ENCODE measurements at places on chromosomes 12 and 14. TPM values are rescaled to one million over a fixed set of nuclear protein-coding genes. Genes with fewer than 3 reads are reported as not detected.
A peak's percentile ranks its signal among the peaks of the same experiment; 100 is the strongest.

The ACOT4 gene
- total RNA-seq, result 0.57 TPM

The ETFBKMT gene
- total RNA-seq, result 0.37 TPM

The GALNT16 gene
- total RNA-seq, result not detected

The P2RX2 gene
- total RNA-seq, result not detected

DNA sequence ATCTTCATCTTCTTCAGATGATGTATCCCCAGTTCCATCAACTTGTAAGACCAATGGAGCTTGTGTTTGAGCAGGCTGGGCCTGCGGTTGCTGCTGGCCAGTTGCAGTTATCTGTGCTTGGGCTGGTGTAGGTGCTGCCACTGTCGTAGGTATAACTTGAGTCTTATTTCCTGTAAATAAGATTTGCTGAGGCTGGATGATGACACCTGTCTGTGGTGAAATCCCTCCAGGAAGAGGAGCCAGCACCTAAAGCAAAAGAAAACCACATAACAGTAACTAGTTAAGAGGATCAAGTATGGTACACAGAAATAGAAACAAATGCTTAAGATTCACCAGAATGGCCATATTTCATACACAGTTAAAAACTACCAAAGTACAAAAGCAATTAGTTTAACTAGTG lies 28.2 kb downstream of the GTF2A1 start:
- H3K27me3 ChIP-seq, result no peaks in the 10 kb centered on the region
- peaks cover 43% of the 10 kb centered on the region for H3K4me1 ChIP-seq
- peak overlapping the region; percentile 55 for H3K4me3 ChIP-seq

- H3K36me3 ChIP-seq, result no peaks in the 10 kb centered on the region
- H3K4me3 ChIP-seq, result no peak overlapping the region
- H3K27ac ChIP-seq, result no peak overlapping the region
- DNase-seq, result no peak
- H3K27me3 ChIP-seq, result peaks cover 3% of the 10 kb centered on the region
Observed at GRCh38 chr12:108297895-108298760, 41.0 kb downstream of the CMKLR1 start.

DNA sequence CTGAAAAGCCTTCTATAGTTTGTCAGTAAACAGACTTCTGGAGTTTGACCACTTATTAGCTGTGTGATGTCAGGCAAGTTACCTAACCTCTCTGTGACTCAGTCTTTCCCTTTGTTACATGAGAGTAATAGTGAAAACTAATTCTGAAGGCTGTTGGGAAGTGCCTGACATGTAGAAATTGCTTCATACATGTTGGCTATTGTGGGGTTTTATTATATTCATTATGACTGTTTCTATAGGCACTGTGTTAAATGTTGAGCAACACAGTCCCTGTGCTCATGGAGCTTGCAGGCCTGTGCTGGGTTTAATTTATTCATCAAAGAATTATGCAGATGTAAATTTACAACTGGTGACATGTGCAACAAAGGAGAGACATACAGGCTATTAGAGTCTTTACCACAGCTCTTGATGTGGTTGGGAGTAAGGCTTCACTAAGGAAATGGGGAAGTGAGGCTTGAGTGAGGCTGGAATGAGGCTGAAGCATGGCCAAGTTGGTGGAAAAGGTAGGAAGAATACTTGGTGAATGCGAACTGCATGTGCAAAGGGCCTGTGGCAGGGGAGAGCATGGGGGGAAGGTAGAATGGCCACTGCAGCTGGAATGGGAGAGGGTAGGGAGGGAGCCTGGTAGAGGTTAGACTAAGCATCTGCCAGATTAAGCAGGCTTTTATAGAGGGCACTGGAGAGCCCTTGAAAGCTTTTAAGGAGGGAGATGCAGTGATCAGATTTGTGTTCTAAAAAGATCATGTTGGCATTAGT lies 236.4 kb upstream of the CRY1 start:
- DNase-seq, result no peak
- peaks cover 19% of the 10 kb centered on the region for H3K36me3 ChIP-seq
- peaks cover 86% of the 10 kb centered on the region for H3K4me1 ChIP-seq
- no peaks in the 10 kb centered on the region for H3K27me3 ChIP-seq

DNA sequence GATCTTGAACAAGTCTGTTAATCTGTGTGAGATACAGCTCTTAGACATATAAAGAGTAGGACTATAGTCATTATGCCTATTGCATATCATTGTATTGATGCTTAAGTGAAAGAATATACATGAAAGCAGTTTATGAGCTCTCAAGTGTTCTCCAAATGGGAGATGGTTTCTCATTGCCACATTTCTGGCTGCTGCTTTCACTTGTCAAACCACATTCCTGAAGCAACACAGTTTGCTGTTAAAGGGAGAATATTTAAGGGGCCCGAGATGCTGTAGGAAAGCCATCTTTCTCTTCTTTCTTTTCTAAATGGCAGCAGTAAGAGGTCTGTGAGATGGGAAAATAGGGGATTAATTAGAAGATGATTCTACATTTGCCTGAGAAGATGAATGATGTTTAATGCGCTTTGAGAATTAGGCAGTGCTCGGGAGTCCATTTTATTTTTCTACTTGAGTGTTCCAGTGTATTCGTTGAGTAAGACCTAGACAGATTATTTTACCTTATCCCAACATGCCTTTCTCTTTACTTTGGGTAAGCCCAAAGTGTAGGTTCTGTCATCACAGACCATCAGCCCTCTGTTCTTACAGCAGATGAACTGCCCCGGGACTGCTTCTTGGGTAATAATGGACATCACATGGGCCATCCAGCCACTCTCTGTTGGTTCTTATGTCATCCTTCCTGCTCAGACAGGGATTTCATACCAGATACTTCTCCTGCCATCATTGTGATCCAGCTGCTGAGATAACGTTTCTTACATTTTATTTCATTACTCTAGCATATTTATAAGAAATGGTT lies 35.6 kb downstream of the ANO4 start:
- no peak overlapping the region for H3K27ac ChIP-seq
- no peaks in the 10 kb centered on the region for H3K27me3 ChIP-seq
- no peaks in the 10 kb centered on the region for H3K36me3 ChIP-seq
- no peak overlapping the region for H3K4me3 ChIP-seq

DNA sequence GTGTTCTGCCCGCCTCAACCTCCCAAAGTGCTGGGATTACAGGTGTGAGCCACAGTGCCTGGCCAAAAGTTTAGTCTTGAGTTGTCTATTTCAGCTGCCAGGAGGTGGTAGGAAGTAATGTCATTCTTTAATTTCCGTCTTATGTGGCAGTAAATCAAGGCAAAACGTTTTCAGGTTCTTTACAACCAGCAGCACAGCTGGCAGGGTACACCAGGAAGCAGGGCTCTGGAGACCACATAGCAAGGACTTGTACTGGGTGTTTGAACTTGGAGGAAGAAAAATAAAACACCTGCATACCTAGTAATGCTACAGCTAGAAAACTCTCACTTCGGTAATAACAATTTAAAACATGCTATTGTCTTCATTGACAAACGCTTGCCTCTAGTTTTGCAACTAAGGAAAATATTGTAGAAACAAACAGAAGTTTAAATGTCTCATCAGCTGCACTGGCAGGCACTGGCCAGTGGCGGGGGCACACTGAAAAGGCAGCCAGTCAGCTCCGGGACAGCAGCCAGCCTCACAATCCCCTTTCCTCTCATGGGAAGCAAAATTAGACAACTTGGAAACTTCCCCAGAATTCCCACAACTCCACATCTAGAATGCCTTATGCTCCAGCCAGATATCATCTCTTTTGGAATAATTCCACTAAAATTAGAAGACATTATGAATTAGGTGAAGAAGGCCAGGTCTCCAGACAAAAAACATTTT lies 72.2 kb downstream of the CLIP1 start:
- H3K4me1 ChIP-seq, result peaks cover 2% of the 10 kb centered on the region
- no peak for DNase-seq
- H3K36me3 ChIP-seq, result peaks cover 42% of the 10 kb centered on the region
- H3K4me3 ChIP-seq, result no peak overlapping the region

DNA sequence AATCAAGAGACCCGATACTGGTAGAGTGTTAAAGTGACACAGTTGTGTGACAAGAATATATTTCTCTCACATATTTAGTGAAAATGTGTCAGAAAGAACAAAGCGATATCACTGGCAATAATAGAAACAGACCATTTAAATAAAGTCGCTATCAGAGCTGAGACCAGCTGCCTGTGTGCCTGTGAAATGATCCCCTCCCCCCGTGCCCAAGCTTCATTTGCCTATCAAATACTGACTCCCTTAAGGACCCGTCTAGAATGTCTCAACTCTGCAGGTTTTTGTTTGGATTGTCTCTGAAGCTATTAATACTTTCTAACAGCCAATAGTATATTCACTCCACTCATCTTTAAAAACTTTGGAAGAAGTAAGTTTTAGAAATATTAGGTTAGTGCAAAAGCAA lies 98.9 kb downstream of the EGLN3 start:
- no peak overlapping the region for H3K4me3 ChIP-seq
- no peaks in the 10 kb centered on the region for H3K36me3 ChIP-seq
- H3K27me3 ChIP-seq, result peaks cover 38% of the 10 kb centered on the region
- H3K27ac ChIP-seq, result no peak overlapping the region

- H3K4me3 ChIP-seq, result peak within 1 kb of the TSS; percentile 64
- H3K27me3 ChIP-seq, result peaks cover 68% of the 10 kb centered on the region
- H3K27ac ChIP-seq, result no peak within 1 kb of the TSS
- H3K36me3 ChIP-seq, result no peaks in the 10 kb centered on the region
- peaks cover 12% of the 10 kb centered on the region for H3K4me1 ChIP-seq
Observed at GRCh38 chr14:41606532-41607303, at the start of gene LRFN5. TSS of gene LRFN5 (plus strand) at chr14:41606876.

GRCh38 chr12:102629262-102629888 lies 149.0 kb upstream of the IGF1 start:
- H3K4me1 ChIP-seq, result no peaks in the 10 kb centered on the region
- no peaks in the 10 kb centered on the region for H3K36me3 ChIP-seq
- no peak overlapping the region for H3K4me3 ChIP-seq
- DNase-seq, result no peak
- H3K27ac ChIP-seq, result no peak overlapping the region

DNA sequence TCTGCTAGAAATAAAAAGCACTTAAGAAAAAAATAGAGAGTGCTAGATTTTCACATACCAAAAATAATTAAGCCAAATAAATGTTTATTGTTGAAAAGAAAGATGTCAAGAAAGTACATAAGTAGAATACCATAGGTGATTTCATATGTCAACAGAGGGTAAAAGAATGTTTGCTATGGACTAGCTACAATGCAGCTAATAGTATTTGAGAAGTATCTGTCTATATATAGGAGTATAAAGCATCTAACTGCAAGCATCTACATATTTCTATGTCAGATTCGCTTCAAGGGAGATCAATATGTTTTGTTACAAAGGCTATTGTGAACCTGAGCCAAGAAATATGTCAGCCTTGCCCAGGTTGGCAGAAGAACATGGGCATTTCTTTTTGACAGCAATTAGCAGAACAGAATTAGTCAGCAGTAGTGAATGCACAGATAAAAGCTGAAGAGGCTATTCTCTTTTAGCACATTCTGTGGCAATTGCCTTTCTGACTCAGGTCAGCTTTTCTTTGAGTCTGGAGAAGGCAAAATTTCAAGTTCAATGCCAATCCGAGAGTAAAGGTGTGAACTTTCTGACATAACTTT lies 140.1 kb downstream of the ALG10B start:
- H3K4me1 ChIP-seq, result no peaks in the 10 kb centered on the region
- H3K27ac ChIP-seq, result no peak overlapping the region
- H3K27me3 ChIP-seq, result no peaks in the 10 kb centered on the region
- H3K36me3 ChIP-seq, result no peaks in the 10 kb centered on the region

All from activated T-helper 2 cell treated with anti-CD3 and anti-CD28 coated beads, Interferon-gamma antibody, Interleukin-2, Interleukin-4, amounts not matched to agents 10 μg/mL and 5 μg/mL and 100 μg/mL, durations not matched to agents 14 hours and 24 hours and 36 hours (primary cell).